ENCODE measurements at places on chromosomes 1 and 21. TPM values are rescaled to one million over a fixed set of nuclear protein-coding genes. Genes with fewer than 3 reads are reported as not detected.

NCF2 gene
- 168 TPM for total RNA-seq

DNA sequence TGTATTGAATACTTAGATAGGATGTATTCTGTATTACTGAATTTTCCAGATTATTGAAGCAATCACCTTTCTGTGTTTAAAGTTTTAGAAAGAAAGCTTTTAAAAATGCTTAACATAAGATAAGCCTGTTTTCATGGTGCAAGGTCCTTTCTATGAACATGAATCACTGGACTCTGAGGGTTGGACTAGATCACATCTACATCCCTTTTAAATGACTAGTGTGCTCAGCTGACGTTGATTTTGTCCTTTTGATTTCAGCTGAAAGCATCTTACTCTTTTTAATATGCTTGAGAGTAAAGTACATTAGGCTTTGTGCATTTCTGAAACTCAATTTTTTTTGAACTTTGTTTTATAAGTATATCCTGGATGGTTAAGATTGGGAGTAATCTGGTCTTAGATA lies 16.2 kb downstream of the MIER1 start:
- DNase-seq: no peak

- peak; percentile 24 for DNase-seq
Measured at GRCh38 chr1:198088360-198089071, 68.3 kb upstream of the NEK7 start.

SYPL2 gene
- total RNA-seq: 1.0 TPM

DNA sequence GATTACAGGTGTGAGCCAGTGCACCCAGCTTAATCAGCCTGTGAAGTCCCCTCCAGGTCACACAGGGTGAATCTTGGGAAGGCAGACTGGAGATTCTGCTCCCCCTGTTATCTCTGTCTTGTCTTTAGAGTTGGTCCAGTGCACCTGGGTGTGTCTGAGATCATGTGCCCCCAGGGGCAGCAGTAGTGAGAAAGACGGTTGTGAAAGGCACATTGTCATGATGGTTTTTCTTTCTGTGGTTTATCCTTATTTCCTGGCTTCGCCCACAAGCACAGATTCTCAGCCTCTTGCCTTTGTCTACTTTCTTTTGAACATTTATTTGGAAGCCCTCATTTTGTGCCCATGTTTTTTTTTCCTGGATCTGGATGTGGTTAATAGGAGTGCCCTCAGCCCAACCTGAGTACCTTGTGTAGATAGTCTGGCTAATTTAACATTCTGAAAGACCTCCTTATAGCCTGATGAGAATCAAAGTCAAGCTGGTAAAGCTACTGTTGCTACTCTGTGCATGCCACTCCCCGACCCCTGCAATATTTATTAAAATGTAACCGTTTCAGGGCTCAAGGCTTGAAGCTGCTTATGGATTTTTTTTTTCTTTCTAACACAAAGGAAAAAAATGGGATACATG lies 23.7 kb downstream of the UCK2 start:
- DNase-seq: no peak

ZNF683 gene
- total RNA-seq: 1.3 TPM

Measured in upper lobe of left lung (tissue), 6 donors.